ENCODE measurements at places on chromosomes 2 and 18. TPM values are rescaled to one million over a fixed set of nuclear protein-coding genes. Genes with fewer than 3 reads are reported as not detected.

DNA sequence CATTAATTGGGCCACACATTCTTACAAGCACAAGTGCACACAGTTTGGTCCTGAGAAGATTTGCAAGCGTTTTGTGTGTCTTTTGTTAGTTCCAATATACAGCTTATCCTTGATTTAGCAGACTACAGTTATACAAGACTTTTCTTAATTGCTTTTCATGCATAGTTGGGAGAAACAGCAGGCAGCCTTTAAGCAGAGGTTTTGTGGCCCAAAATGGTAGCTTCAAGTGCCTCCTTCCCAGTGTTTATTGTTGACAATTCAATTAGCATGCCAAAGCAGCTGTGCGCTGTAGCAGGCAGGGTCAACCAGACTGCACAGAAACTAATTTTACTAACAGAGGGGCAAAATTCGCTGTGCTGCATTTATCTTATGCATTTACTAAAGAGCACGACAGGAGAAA is 47.5 kb downstream of the FRZB start:
- no peak for DNase-seq

DNA sequence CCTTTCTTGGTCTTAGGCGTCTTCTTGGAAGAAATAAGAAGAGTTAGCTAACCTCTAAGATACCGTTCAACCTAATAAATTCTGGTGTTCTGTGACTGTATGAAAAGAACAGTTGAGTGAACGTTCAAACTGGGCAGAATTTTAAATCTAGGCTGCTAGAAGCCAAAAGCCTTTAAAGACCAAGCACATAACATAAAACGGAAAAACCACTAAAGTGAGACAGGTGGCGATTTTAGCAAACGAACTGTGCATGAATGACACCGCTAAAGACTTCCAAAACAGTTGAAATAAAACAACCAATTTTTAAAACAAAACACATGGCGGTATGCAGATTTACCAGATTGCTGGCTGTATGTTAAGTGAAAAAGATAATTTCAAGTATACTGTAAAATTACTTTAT is 73.1 kb downstream of the GALNT13 start:
- no peak for DNase-seq

The GCG gene
- polyA plus RNA-seq = not detected

DNA sequence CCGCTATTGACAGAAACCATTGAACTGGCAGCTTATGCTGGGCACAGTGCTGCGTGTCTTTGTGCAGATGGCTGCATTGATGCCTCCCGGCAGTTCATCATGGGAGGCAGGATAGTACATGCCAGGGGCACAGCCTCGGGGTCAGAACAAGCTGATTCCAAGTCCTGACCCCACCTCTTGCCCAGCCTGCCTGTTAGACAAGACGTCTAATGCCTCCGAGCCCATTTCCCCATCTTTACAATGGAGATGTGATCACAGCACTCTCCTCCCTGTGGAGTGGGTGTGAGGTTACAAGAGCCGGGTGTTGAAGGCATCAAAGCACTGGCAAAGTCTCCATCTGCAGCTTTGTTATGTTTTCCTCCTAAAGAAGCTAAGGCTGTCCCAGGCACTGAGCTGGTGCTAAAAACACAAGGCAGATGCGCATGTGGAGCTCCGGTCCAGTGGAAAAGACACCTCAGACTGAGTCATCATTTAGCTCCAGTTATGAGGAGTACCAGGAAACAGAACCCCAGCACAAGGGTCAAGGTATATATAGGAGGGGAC is 125.7 kb upstream of the EPAS1 start:
- no peak for DNase-seq

The KLHL41 gene
- 0.76 TPM for polyA plus RNA-seq

GRCh38 chr2:105786231-105787230 is 41.8 kb downstream of the NCK2 start:
- no peak for DNase-seq

GRCh38 chr2:19901442-19902215 is at the start of gene TTC32:
Gene TTC32, minus strand, starts transcription at chr2:19901983. Its CDS starts 129 bp downstream, at chr2:19901854.
- DNase-seq = peak; percentile 97

The POU3F3 gene
- 106 TPM for polyA plus RNA-seq

DNA sequence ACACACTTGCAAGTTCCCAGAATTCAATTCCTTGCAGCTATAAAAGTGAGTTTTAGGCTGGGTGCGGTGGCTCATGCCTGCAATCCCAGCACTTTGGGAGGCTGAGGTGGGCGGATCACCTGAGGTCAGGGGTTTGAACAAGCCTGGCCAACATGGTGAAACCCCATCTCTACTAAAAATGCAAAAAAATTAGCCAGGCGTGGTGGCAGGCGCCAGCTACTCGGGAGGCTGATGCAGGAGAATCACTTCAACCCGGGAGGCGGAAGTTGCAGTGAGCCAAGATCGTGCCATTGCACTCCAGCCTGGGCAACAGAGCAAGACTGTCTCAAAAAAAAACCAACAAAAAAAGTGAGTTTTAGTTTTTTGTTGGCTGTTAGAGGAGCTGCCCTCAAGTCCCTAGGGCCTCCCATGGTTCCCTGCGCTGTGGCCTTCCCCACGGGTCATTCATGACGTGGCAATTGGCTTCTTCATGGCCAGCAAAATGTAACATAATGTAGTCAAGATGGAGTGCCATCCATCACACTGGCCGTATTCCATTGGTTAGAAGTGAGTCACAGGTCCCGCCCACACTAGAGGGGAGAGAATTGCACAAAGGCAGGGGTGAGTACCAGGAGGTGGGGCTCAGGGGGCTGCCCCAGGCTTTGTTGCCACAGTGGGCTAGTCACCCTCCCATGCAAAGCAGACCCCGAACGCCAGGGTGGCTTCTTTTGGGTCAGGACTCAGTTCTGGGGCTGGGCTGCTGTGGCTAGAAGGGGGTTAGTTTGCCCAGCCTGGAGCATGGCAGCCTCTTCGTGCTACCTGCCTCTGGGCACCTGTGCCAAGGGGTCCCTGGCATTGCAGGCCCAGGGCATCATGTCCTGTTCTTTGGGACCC is 37.7 kb upstream of the INHBB start:
- no peak for DNase-seq

GRCh38 chr2:35803126-35803525 is 552.5 kb upstream of the CRIM1 start:
- no peak for DNase-seq

The EMILIN1 gene
- 75.5 TPM for polyA plus RNA-seq

- no peak for DNase-seq
These were observed 16.1 kb downstream of the NFATC1 start for GRCh38 chr18:79411614-79412526.

The AGXT gene
- polyA plus RNA-seq = 0.08 TPM

The DAPL1 gene
- polyA plus RNA-seq = 38.8 TPM

DNA sequence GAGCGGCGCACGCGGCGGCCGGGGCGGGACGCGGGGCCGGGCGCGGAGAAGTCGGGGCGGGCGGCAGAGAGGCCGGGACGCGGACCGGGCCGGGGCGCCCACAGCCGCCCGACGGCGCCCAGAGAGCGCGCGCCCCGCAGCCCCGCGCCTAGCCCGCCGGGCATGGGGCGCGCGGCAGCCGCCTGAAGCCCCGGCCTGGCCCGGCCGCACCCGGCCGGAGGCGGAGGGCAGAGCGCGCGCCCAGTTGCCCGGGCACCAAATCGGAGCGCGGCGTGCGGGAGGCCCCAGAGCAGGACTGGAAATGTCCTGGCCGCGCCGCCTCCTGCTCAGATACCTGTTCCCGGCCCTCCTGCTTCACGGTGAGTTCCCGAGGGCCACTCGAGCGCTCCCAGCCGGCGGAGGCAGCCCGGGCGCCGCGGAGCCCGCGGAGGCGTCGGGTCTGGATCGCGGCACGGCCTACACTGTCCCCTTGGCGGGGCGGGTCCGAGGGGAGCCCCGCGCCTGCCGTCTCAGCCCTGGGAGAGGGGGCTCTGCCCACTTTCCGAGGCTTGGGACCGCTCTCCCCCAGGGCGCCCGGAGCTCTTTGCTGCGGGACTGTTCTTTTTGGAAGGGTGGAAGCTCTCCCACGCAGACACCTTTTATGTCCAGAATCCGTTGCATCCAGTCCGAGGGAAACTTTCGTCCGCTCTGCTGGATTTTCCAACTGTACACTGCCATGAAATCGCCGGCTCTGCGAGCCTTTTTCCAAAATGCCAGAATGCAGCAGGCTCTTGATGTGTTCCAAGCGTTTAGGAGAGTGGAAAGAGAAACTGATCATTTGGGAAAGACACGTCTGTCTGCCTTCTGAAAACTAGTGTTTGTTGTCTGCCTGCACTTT is 484 bp downstream of the APCDD1 start:
- no peak for DNase-seq

GRCh38 chr2:240143801-240144648 is 3.6 kb upstream of the OTOS start:
- DNase-seq = no peak

GRCh38 chr2:69567157-69567908 is 76.2 kb downstream of the AAK1 start:
- no peak for DNase-seq

GRCh38 chr2:168626096-168626495 is 170.0 kb downstream of the CERS6 start:
- no peak for DNase-seq

The MROH2A gene
- 0.16 TPM for polyA plus RNA-seq

GRCh38 chr18:21112140-21112473 is 494 bp upstream of the ROCK1 start:
- no peak for DNase-seq

The MC4R gene
- 0.16 TPM for polyA plus RNA-seq

Measured in left renal cortex interstitium (tissue), 4 donors.